GM12878 (cell line): ENCODE measurements at places on chromosomes 1 and 21. TPM values are rescaled to one million over a fixed set of nuclear protein-coding genes. Genes with fewer than 3 reads are reported as not detected.

- DNase-seq: no peak
These were observed 164.7 kb downstream of the LTN1 start for GRCh38 chr21:28828021-28828420.

GRCh38 chr1:58149271-58149812 is 397.2 kb downstream of the OMA1 start:
- no peak for DNase-seq

- no peak for DNase-seq
These were observed 636 bp downstream of the INTS3 start for GRCh38 chr1:153728305-153729066.

GRCh38 chr1:204659056-204659455 is 26.5 kb downstream of the LRRN2 start:
- no peak for DNase-seq

DNA sequence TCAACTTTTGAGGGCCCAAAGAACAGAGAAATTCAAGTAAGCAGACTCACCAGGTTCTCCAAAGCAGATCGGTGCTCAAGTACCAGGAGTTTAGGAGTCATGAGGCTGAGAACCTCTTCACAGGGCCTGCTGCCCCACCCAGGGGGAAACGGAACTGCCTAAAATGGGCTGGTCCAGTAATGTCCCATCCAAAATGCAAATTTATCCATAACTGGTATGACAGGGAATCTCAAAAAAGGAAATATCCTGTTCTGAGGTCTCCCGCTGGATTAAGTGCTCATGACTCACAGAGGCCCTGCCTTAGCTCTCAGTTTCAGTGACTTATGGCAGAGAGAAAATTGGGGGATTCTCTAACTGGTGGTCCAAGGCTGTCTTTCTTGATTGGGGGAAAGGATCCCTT is 9.3 kb downstream of the SPRR2G start:
- no peak for DNase-seq

- DNase-seq: peak; percentile 50
These were observed 24.8 kb downstream of the SLC19A1 start for GRCh38 chr21:45517249-45518065.

GRCh38 chr1:26734501-26735058 is 38.8 kb downstream of the ARID1A start:
- no peak for DNase-seq

DNA sequence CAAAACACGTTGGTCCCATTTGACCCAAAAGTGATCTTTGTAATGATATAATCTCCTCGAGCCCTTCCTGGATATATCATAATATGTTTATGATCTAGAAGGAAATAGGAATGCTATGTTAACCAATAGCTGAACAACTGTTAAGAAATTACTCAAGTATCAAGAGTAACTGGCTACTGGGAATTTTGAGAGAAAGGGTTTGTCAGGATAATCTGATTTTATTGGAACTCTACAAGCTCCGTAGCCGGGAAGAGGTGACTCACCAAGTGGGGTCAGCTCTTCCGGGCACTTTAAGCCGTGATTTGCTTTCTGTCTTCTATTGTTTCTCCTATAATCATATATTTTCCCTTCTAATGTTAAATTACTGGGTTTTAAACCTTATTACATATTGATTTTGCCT is 250.5 kb upstream of the POGK start:
- DNase-seq: no peak

GRCh38 chr1:216815260-216816131 is 92.3 kb upstream of the ESRRG start:
- DNase-seq: no peak

DNA sequence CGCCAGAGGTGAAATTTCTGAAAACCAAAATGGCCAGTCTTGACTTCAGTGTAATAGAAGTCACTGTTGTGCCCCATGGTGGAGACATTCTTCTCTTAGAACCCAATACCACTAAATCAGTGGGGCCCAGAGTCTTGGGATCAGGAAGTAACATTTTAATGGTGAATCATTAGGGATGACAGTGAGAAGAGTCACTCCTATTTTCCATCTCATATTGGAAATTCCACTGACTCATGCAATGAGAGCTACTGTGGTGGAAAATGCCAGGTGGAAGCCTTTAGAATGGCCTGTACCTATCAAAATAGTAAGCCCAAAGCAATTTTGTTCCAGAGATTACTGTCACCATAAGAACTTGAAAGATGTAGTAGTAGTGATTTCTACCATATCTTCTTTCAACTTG is 20.6 kb upstream of the PPM1J start:
- no peak for DNase-seq

GRCh38 chr1:228144993-228145343 is 4.8 kb upstream of the GJC2 start:
- no peak for DNase-seq

GRCh38 chr1:183966487-183966886 is 71.0 kb downstream of the COLGALT2 start:
- no peak for DNase-seq

DNA sequence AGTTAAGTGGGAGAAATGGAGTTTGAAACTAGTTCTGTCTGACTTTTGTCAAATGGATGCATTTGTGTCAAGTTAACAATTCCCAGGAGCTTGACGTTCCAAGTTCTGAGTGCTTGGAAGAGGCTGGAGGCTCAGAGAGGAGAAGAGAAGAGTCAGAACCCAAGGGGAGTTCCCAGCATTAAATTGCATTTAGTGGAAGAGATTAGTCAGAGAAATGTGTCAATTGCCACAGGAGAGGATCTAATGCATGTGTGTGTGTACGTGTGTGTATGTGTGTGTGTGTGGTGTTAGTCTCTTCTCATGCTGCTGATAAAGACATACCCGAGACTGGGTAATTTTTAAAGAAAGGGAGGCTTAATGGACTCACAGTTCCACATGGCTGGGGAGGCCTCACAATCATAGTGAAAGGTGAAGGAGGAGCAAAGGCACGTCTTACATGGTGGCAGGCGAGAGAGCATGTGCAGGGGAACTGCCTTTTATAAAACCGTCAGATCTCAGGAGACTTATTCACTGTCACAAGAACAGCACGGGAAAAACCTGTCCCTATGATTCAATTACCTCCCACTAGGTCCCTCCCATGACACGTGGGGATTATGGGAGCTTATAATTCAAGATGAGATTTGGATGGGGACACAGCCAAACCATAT is 101.5 kb upstream of the TMEM51 start:
- DNase-seq: no peak

DNA sequence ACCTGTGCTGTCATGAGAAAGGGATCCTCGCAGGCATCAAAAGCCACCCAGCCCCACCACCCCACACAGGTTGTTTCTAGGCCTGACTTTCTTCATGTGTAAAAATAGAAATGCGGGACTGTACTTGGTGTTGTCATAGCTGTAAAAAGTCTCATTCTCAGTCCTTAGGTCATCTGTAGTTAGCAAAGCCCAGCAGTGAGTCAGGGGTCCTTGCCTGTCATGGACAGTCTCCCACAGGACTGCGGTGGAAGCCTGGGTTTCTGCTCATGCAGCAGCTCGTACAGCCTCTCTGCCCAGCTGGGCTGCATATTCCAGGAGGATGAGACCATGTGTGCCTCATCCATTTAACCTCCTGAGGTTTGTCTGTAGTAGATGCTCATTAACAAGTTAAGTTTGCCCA is 58.2 kb downstream of the MRPS6 start:
- no peak for DNase-seq

- DNase-seq: no peak
These were observed 13.2 kb upstream of the GBP5 start for GRCh38 chr1:89285745-89286380.

DNA sequence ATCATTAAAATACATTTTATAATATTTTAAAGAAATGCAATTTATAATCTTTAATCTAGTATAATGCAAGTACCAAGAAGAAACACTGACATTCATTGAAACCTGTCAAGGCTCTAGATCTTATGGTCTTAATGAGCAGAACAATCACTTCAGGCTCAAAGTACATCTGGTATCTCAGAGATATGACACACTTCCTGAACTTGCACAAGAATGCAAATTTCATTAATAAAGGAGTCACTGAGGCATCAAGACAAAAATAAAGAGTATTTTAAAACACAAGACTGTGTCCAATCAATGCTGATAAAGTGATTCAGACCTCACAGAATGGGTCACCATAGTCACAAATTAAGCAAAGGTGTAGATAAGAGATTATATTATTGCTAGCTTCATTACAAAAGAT is 178.1 kb downstream of the AK5 start:
- DNase-seq: no peak

DNA sequence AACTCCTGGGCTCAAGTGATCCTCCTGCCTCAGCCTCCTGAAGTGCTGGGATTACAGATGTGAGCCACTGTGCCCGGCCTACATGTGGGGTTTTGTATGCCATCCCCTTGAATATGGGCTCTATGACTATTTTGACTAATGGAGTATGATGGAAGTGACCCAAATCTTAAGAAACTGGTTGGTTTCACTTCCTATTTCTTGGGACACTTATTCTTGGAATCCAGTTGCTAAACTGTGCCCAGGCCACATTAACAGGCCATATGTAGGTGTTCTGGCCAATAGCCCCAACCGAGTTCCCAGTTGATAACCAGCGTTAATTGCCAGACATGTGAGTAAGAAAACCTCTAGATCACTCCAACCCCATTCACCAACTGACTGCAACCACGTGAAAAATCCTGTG is 36.3 kb upstream of the CLIC4 start:
- no peak for DNase-seq

Gene TMEM269
- total RNA-seq: 0.13 and 0.18 TPM in 2 replicates

Gene KCNK2
- 0.13 TPM in 2 replicates for total RNA-seq

Gene BTBD8
- total RNA-seq: 0.23 and 0.27 TPM in 2 replicates

Gene AIM2
- total RNA-seq: 7.9 and 8.9 TPM in 2 replicates

Gene MSH4
- 0.08 and 0.15 TPM in 2 replicates for total RNA-seq

Gene DNAJC6
- 3.5 and 4.3 TPM in 2 replicates for total RNA-seq

Gene GNAT2
- total RNA-seq: 0.85 and 0.92 TPM in 2 replicates

Gene CELF3
- total RNA-seq: not detected in 2 replicates

Gene HEYL
- total RNA-seq: 0.08 TPM in 1 of 2 replicates, not detected in the other

Gene FCGR1A
- not detected in 2 replicates for total RNA-seq

Gene STUM
- total RNA-seq: 0.10 TPM in 1 of 2 replicates, not detected in the other

Gene MAP7D1
- total RNA-seq: 95.6 and 97.6 TPM in 2 replicates
